Fibroblast of lung (primary cell): ENCODE measurements at places on chromosomes 1 and 21. TPM values are rescaled to one million over a fixed set of nuclear protein-coding genes. Genes with fewer than 3 reads are reported as not detected.
A peak's percentile ranks its signal among the peaks of the same experiment; 100 is the strongest.

DNA sequence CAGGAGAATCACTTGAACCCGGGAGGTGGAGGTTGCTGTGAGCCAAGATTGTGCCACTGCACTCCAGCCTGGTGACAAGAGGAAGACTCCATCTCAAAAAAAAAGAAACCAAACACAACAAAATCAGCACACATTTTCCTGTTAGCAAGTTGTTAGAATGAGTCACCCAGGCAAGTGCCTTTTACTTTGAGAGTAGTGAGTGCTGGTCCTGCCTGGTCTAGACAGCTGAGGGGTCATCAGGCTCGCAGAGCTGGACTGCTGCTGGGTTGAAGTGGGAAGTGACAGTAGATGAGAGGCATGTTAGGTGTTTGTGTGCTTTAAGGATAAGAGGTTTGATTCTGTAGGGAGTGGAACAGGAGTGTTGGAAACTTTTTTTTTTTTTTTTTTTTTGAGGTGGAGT lies 31.9 kb downstream of the GNPAT start:
- peaks cover 3% of the 10 kb centered on the region for H3K36me3 ChIP-seq
- peak; percentile 65 for DNase-seq

DNA sequence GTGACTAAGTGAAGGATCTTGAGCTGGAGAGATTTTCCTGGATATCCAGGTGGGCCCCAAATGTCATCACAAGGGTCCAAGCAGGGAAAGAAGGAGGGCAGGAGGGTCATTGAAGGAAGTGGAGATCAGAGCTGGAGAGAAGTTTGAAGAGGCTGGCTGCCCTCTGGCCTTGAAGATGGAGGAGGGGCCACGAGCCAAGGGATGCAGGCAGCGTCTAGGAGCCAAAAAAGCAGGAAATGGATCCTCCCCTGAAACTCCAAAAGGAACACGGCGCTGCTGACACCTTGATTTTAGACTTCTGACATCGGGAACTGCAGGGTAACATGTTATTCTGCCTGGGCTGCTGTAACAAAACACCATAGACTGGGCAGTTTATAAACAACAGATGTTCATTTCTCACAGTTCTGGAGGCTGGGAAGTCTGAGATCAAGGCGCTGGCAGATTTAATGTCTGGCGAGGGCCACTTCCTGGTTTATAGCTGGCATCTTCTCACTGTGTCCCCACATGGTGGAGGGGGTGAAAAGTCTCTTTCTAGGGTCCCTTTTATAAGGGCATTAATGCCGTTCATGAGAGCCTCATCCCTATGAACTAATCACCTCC lies 28.8 kb upstream of the ZBTB21 start:
- no peaks in the 10 kb centered on the region for H3K36me3 ChIP-seq
- H3K4me3 ChIP-seq: no peak overlapping the region
- DNase-seq: peak; percentile 50
- H3K4me1 ChIP-seq: peaks cover 28% of the 10 kb centered on the region

XCL2 gene
- not detected in 2 replicates for total RNA-seq

LCE3D gene
- total RNA-seq: not detected in 2 replicates

DNA sequence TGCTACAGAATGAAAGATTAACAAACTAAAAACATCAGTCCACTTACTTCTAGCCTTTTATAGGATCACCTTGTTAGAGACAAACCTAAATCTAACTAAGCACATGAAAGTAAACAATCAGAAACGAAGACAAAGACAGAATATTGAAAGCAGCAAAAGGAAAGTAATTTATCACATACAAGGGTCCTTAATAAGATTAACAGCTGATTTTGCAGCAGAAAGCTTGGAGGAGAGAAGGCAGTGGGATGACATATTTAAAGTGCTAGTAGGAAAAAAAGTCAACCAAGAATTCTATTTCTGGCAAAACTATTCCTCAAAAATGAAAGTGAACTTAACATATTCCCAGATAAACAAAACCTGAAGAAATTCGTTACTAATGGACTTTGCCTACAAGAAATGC lies 286.4 kb downstream of the RWDD3 start:
- no peaks in the 10 kb centered on the region for H3K36me3 ChIP-seq
- H3K27ac ChIP-seq: no peak overlapping the region
- DNase-seq: no peak
- H3K4me3 ChIP-seq: no peak overlapping the region
- no peaks in the 10 kb centered on the region for H3K4me1 ChIP-seq

DNA sequence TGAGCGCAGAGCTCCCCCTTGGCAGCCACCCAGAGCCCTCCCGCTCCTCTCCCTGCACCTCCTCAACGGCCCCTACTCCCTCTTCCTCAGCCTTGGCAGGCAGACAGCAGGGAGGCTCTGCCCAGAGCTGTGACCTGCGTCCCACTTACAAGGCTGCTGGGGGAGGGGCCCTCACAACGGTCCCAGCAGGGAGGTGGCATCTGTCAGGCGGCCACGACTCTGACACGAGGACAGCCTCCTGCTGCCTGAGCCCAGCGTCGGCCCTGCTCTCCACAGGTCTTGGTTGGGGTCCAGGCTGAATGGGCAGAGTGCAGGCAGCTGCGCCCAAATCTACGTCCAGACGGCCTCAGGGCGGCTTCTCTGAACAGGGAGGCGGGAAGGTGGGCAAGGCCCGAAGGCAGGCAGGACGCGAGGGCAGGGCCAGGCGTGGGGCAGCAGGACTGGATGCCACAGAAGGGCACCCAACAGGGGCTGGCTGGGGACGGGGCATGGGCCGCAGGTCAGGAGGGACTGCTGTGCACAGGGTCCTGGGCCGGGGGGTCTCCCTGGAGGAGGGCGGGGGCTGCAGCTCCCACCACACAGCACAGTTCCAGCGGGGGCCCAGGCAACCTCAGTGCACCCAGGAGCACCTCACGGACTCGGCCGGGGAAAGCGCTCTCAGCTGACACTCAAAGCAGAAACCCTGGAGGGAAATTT lies 7.5 kb downstream of the SLC19A1 start:
- DNase-seq: peak; percentile 32
- peaks cover 10% of the 10 kb centered on the region for H3K36me3 ChIP-seq
- H3K27ac ChIP-seq: no peak overlapping the region

DNA sequence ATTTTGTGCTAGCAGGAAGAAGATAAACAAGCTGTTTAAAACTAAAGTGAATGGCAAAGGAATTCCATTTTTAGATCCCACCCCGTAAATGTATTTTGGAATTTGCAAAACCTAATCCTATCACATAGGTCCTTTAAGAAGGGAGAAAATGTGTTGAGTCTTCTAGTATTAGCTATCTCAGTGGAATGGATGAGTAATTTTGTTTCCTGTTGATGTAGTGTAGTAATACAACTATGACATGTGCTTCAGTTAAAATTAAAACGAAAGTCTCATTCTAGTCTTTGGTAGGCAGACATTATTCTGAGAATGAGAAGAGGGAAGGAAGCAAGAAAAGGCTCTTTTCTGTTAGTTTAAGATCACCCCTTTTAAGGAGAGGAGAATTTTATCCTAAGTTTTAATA lies 265.9 kb upstream of the C1orf105 start:
- H3K27ac ChIP-seq: peak overlapping the region; percentile 79
- no peaks in the 10 kb centered on the region for H3K36me3 ChIP-seq
- no peaks in the 10 kb centered on the region for H3K27me3 ChIP-seq
- H3K4me3 ChIP-seq: no peak overlapping the region
- DNase-seq: peak; percentile 72
- H3K4me1 ChIP-seq: peaks cover 16% of the 10 kb centered on the region

IKBKE gene
- 9.6 and 10.0 TPM in 2 replicates for total RNA-seq

GRCh38 chr1:1041873-1042272 lies 22.0 kb downstream of the AGRN start:
- no peaks in the 10 kb centered on the region for H3K27me3 ChIP-seq
- H3K4me1 ChIP-seq: peaks cover 7% of the 10 kb centered on the region
- no peak for DNase-seq
- H3K36me3 ChIP-seq: peaks cover 9% of the 10 kb centered on the region

OR14A2 gene
- total RNA-seq: not detected in 2 replicates

LRRN2 gene
- 0.26 TPM in 1 of 2 replicates, not detected in the other for total RNA-seq

GRCh38 chr1:117312453-117313138 lies 54.7 kb upstream of the MAN1A2 start:
- DNase-seq: peak; percentile 62
- no peaks in the 10 kb centered on the region for H3K4me1 ChIP-seq
- no peak overlapping the region for H3K27ac ChIP-seq
- H3K27me3 ChIP-seq: peaks cover 3% of the 10 kb centered on the region
- H3K4me3 ChIP-seq: no peak overlapping the region
- H3K36me3 ChIP-seq: no peaks in the 10 kb centered on the region

- peaks cover 3% of the 10 kb centered on the region for H3K4me1 ChIP-seq
- H3K4me3 ChIP-seq: no peak overlapping the region
- no peaks in the 10 kb centered on the region for H3K36me3 ChIP-seq
- H3K27me3 ChIP-seq: no peaks in the 10 kb centered on the region
- no peak overlapping the region for H3K27ac ChIP-seq
These were observed 159.3 kb downstream of the TSEN15 start for GRCh38 chr1:184210862-184211261.

DNA sequence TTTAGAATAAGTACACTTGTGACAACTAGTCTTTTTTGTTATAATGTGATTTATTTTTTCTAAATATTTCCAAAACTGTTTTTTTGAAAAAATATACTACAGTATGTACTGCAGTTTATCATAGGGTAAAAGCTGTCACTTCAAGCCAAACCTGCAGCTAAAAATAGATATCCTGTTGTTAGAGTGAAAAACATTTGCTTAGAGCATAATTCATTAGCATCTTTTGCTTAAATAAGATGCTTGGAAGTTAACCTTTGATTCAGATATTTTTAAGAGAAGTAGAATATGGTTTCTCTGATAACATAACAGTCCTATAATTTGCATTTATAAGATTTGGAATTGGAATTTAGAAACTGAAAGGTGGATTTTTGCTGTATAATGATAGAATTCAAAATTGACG lies 21.5 kb downstream of the PRKACB start:
- no peak for DNase-seq
- H3K27me3 ChIP-seq: no peaks in the 10 kb centered on the region
- H3K36me3 ChIP-seq: no peaks in the 10 kb centered on the region
- no peak overlapping the region for H3K4me3 ChIP-seq
- peaks cover 2% of the 10 kb centered on the region for H3K4me1 ChIP-seq
- no peak overlapping the region for H3K27ac ChIP-seq

- H3K4me1 ChIP-seq: no peaks in the 10 kb centered on the region
- peaks cover 32% of the 10 kb centered on the region for H3K27me3 ChIP-seq
- no peaks in the 10 kb centered on the region for H3K36me3 ChIP-seq
- H3K27ac ChIP-seq: no peak overlapping the region
- no peak for DNase-seq
These were observed 1.4 kb downstream of the TNNT2 start for GRCh38 chr1:201376107-201376463.

DNA sequence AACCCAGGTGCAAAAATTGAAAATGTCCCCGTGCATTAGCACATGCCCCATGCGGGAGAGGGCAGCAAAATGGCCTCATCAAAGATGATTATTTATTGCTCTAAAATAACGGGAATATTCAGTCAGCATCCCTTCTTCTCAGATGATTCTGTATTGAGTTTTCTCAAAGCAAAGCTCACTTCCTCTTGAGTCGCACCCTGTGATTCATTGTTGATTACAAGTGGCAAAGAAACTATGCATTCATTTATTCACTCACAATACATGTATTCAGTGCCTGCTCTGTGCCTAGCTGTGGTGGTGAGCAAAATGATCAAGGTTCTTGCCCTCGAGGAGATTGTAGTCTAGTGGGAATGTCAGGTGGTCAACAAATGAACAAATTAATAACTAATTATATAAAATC lies 226.0 kb upstream of the KAZN start:
- no peaks in the 10 kb centered on the region for H3K36me3 ChIP-seq
- DNase-seq: no peak
- H3K4me1 ChIP-seq: no peaks in the 10 kb centered on the region
- H3K27me3 ChIP-seq: no peaks in the 10 kb centered on the region

PKN2 gene
- 22.6 and 28.7 TPM in 2 replicates for total RNA-seq

KRTAP19-1 gene
- total RNA-seq: not detected in 2 replicates

- H3K4me1 ChIP-seq: peaks cover 5% of the 10 kb centered on the region
- H3K4me3 ChIP-seq: no peak overlapping the region
- no peak overlapping the region for H3K27ac ChIP-seq
- H3K36me3 ChIP-seq: no peaks in the 10 kb centered on the region
These were observed 55.5 kb upstream of the EDN2 start for GRCh38 chr1:41539999-41540398.

PER3 gene
- 10.3 and 18.8 TPM in 2 replicates for total RNA-seq

DNA sequence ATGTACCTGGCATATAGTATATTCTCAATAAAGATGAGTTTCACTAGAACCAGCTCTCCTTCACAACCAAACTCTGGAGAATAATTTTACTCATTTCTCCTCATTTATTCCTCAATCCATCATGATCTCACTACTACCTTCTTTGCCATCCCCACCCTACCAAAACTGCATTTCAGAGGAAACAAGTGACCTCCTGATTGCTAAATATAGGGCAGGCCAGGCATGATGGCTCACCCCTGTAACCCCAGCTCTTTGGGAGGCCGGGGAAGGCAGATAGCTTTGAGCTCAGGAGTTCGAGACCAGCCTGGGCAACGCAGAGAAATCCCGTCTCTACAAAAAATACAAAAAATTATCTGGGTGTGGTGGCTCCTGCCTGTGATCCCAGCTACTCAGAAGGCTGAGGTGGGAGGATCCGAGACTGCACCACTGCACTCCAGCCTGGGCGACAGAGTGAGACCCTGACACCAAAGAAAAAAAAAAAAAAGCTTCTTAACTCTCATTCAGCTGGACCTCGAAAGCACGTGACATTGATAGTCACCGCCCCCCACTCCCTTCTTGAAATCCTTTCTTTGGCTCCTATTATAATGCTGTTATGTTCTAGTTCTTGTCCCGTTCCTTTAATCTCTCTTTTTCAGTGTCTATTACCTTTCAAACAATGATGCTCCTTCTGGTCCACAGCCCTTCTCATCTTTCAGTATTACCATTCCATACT lies 2.1 kb downstream of the TESK2 start:
- no peaks in the 10 kb centered on the region for H3K27me3 ChIP-seq
- H3K4me1 ChIP-seq: peaks cover 3% of the 10 kb centered on the region
- no peak overlapping the region for H3K4me3 ChIP-seq
- no peak overlapping the region for H3K27ac ChIP-seq
- DNase-seq: no peak
- no peaks in the 10 kb centered on the region for H3K36me3 ChIP-seq

DRAXIN gene
- 0.50 and 0.51 TPM in 2 replicates for total RNA-seq

ERG gene
- total RNA-seq: under 0.01 and 0.26 TPM in 2 replicates

- no peaks in the 10 kb centered on the region for H3K4me1 ChIP-seq
- peak within 1 kb of the TSS; percentile 50 for H3K4me3 ChIP-seq
- H3K27ac ChIP-seq: no peak within 1 kb of the TSS
- H3K36me3 ChIP-seq: no peaks in the 10 kb centered on the region
- H3K27me3 ChIP-seq: no peaks in the 10 kb centered on the region
- peak; percentile 0 for DNase-seq
These were observed at the start of gene BRINP3 for GRCh38 chr1:190477762-190478148. TSS of gene BRINP3 (minus strand) at chr1:190477864.

CHD5 gene
- under 0.01 TPM in 2 replicates for total RNA-seq

DNA sequence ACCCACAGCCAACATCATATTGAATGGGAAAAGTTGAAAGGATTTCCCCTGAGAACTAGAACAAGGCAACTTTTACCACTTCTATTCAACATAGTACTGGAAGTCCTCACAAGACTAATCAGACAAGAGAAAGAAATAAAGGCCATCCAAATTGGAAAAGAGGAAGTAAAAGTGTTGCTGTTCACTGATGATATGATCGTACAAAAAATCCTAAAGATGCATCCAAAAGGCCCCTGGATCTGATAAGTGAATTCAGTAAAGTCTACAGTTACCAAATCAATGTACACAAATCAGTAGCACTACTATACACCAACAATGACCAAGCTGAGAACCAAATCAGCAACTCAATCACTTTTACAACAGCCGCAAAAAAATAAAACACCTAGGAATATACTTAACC lies 28.3 kb downstream of the RAB3GAP2 start:
- H3K27me3 ChIP-seq: no peaks in the 10 kb centered on the region
- H3K4me3 ChIP-seq: no peak overlapping the region
- no peak overlapping the region for H3K27ac ChIP-seq
- DNase-seq: no peak
- no peaks in the 10 kb centered on the region for H3K4me1 ChIP-seq

NBPF4 gene
- total RNA-seq: not detected in 2 replicates

CD1E gene
- not detected in 2 replicates for total RNA-seq
